ENCODE measurements at places on chromosomes 4 and X.

- DNase-seq, result no peak
Measured at GRCh38 chr4:142952821-142953580, 106.9 kb upstream of the INPP4B start.

- no peak for DNase-seq
Measured at GRCh38 chrX:358651-359143, 28.0 kb downstream of the PPP2R3B start.

DNA sequence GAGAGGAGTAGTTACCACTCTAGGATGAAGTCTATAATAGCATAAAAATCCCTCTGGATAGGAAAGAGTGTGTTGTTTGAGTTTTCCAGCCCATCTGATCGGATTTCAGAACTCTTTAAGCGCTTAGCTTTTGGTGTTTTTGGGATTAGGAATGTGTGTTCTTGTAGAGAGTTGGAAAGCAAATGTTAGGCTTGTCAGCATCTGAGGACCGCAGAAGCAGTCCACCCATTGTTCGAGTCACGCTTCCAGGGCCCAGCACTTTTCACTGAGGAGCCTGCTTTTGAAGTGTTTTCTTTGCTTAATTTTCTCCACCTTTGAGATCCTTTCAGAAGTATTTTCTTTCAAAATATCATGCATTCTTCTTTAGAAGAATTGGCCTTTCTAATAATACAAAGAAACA, 306.2 kb downstream of the TENM3 start:
- DNase-seq, result no peak

- DNase-seq, result no peak
Measured at GRCh38 chr4:13903061-13903460, 275.5 kb upstream of the BOD1L1 start.

- DNase-seq, result no peak
Measured at GRCh38 chr4:88690355-88690754, 7.3 kb downstream of the NAP1L5 start.

- peak; percentile 34 for DNase-seq
Measured at GRCh38 chr4:102625232-102625930, 124.2 kb downstream of the NFKB1 start.

GRCh38 chrX:114615765-114616164, 31.9 kb downstream of the HTR2C start:
- no peak for DNase-seq

- DNase-seq, result no peak
Measured at GRCh38 chr4:609400-610050, 15.8 kb upstream of the PDE6B start.

GRCh38 chr4:153483432-153484418, 17.6 kb downstream of the TMEM131L start:
- DNase-seq, result no peak

All from activated T-helper 1 cell treated with anti-CD3 and anti-CD28 coated beads, Interleukin-2, amount 50 U/mL, for 16 hours (primary cell).